Cardiac fibroblast (primary cell): ENCODE measurements at places on chromosomes 7 and 10.

DNA sequence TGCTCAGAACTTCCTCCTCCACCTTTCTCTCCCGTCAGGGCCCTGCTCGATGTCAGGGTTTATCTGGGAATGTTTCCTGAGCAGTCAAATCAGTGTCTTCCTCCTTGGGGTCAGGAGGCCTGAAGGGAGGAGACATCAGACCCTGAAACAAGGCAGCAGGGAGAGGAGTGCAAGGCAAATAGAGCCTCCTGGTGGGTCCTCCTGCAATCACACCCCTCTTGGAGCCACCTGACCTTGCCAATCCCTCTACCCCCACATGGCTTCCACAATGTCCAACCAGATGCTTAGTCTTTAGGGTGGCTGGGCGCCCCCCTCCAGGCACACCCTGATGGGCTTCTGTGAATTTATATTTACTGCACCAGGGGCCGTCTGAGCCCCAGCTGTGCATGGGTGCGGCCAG, 12.2 kb downstream of the GPR26 start:
- no peak for DNase-seq

GRCh38 chr10:45199205-45199740, 116.1 kb downstream of the OR13A1 start:
- no peak for DNase-seq

DNA sequence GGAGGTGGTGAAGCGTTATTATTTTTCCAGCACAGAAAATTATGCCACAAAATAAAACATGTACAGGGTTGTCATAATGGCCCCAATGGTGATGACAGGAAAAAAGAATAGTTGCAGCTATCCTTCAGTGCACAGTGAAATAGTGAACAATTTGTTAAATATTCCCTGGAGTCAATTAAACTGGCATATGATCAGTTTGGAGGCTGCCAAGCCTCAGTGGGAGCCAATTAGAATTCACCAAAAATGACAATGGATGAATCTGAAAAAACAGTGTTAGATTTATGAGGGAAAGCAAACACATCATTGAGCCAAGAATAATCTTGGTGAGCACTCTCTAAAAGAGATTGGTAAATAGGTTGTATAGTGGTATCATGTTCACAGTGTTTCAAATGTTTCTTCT, 146.3 kb downstream of the OTUD1 start:
- DNase-seq: no peak

- no peak for DNase-seq
Observed at GRCh38 chr10:59266321-59266720, 89.9 kb downstream of the PHYHIPL start.

DNA sequence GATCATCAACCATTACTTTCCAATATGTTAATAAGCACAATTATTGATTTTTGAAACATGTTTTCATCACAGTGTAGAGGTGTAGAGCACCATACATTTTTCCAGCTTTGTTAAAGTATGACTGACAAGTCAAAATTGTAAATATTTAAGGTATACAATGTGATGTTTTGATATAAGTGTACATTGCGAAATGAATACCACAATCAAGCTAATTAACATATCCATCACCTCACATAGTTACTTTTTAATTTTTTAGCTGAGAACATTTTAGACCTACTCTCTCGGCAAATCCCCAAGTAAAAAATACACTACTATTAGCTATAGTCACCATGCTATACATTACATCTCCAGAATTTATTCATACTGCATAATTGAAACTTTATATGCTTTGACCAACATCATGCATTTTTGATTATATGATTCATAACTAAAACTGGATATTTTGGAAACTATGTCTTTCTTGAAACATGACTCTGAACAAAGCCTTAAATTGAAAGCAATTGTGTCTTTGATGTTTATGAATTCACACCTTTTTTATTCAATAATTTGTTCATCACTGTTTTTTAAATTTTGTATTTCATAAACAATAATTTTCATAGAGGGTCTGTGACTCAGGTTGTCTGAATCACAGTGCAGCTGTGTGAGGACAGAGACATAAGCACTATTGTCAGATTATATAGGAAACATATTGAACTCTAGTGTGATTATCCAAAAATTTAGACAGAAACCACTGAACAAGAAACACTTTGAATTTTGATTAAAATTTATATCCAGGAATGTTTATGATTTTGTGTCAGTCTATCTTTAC, 486.1 kb downstream of the SEMA3D start:
- peak; percentile 62 for DNase-seq

DNA sequence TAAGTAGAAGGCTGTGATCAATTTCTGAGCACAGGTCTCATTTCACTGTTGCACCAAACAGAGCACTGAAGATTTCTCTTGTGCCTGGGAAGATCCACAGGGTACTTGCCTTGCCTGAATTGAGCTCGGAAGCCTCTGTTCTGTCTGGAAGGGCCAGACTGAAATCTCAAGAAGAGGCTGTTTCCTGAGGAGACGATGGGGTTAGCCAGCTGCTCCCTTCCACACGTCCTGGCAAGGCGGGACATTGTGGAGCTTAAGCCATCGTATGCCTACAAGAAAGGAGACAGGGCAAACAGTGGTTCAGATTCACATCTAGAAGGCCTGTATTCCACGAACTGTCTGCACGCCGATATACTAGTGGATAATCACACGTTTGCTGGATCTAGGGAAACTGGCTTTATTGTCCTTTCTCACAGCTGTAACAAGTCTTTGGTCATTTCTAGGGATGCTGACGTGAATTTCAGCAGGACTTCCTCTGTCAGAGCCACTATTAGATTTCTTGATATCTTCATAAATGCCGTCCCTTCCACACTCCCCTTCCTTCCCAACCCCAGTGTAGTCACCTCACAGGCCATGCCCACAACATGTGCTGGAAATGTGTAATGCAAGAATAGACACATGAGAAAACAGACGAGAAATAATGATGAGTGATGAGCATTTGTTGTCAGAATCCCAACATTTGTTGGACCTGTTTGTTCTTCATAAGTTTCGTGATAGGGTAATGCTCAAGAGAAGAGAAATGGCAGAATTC, 137.2 kb upstream of the RSU1 start:
- no peak for DNase-seq

DNA sequence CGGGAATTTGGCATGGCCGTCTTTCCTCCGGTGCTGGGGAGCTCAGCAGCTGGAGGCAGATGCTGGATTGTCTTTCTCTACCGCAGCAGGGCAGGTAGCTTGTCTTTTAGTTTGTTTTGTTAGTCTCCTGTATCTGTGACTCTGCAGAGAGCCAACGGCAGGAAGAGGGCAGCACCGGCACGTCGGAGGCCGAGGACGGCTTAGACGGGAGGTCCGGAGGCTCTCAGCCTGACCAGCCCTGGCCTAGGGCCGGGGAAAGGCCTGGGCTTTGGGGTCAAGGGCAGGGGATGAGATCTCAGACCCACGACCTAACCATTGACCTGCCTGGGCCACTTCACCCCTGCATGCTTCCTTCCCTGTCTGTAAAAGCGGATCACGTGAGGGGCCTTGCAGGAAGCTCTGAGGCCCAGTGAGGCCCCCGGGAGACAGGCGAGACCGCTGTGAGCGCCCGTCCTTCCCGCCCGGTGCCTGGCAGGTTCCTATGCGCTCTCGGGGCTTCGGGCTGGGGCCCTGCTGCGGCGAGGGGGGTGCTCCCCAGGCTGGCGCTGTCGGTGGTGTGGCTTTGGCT, 72.7 kb downstream of the LHPP start:
- DNase-seq: peak; percentile 50

GRCh38 chr7:28750981-28751380, 207.1 kb downstream of the TRIL start:
- DNase-seq: no peak

DNA sequence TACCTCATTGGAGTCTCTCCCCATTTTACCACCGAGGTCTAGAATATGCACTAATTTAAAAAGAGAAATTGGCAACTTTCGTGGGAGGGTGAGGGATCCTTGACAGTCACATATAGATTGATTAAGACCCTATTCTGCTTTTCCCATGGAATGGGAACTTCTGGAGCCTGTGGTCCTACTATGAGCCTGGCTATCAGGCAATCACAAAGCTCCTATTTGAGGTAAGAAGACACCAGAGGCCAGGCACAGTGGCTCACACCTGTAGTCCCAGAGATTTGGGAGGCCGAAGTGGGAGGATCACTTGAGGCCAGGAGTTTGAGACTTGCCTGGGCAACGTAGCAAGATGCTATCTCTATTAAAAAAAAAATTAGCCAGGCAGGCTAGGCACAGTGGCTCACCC, 104.7 kb upstream of the CCNY start:
- no peak for DNase-seq

GRCh38 chr7:135102372-135102771, 45.5 kb upstream of the TMEM140 start:
- DNase-seq: no peak
